ENCODE measurements at places on chromosomes 6 and 20. TPM values are rescaled to one million over a fixed set of nuclear protein-coding genes. Genes with fewer than 3 reads are reported as not detected.

CD109 gene
- 27.2 TPM for total RNA-seq

BANF2 gene
- not detected for total RNA-seq

APOM gene
- 0.43 TPM for total RNA-seq

- peak; percentile 1 for DNase-seq
Measured at GRCh38 chr6:32763421-32763820, at the start of gene HLA-DQB2. HLA-DQB2 (minus strand) TSS chr6:32763532; CDS start chr6:32763470, 62 bp downstream.

GRCh38 chr6:147603392-147604081 lies 95.0 kb downstream of the SAMD5 start:
- no peak for DNase-seq

DNA sequence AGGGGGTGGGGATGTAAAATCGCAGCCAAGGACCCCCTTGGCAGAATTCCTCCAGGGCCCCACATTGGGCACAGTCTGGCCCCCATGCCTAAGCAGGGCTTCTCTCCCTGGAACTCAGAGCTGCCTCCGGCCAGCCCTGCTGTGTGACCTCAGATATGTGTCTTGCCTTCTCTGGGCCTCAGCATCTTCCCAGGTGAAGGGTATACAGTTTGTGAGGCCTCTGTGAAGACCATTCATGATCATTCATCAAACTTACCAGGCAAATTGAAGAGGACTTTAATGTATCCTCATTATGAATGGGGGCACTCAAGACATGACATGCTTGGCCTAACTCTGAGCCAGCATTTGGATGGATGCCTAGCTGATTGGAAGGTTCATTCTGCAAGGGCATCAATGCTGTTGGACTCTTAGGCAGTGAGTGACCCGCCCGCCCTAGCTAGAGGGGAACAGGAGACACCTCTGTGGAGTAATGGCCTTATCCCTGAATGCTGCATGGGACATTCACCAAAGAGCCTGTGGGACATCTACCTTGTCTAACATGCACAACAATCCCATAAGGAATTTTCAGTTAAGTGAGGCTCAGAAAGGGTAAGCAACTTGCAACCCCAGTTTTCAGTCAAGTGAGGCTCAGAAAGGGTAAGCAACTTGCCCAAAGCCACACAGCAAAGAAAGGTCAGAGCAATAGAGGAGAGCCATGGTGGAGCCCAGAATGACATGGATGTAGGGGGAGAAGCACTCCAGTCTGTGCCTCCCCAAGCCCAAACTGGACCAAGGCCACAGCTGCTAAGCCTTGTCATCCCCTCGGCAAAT lies 535 bp downstream of the CCN5 start:
- DNase-seq, result no peak

DNA sequence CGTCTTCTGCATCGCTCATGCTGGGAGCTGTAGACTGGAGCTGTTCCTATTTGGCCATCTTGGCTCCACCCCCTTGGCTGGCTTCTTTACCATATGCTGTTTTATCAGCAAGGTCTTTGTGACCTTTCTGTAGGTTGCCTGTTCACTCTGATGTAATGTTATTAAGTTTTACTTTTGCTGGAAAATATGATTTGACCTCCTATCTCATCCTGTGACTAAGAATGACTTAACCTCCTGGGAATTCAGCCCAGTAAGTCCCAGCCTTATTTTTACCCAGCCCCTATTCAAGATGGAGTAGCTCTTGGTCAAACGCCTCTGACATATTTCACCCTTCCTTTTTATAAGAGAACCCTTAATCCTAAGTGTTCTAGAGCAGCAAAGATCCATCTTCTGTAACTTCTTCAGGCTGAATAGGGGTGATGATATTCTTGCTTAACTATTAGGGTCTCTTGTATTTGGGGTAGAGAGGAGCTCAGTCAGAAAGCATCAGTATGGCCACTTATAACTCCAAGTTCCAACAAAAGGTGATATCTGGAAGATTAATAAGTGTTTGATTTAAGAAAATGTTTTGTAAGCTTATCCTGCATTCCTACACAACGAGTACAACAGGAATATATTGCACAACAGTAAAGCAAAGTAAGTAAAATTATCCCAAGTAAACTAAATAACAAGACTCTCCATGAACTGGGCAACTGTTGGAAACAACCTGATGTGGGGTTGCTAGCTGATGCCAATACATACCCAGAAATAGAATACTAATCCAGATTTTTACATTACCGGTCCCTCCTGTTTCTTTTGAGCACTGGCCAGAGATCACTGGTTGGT lies 23.1 kb upstream of the HMGN3 start:
- peak; percentile 26 for DNase-seq

DNA sequence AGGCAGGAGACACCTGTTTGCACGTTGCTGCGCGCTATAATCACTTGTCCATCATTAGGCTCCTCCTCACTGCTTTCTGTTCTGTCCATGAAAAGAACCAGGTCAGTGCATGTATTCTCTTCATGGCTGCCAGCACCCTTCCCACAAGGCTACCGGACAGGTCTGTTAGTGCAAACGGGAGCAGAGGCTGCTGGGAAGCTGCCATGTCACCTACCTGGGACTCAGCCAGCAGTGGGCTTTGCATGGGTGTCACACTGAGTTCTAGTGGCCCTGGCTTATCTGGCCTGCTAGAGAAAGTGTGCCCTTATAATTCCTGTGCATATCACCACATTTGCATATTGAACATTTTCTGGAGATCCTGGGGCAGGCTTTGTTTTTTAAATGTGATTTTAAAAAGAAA lies 24.8 kb downstream of the LYRM2 start:
- DNase-seq, result no peak

DNA sequence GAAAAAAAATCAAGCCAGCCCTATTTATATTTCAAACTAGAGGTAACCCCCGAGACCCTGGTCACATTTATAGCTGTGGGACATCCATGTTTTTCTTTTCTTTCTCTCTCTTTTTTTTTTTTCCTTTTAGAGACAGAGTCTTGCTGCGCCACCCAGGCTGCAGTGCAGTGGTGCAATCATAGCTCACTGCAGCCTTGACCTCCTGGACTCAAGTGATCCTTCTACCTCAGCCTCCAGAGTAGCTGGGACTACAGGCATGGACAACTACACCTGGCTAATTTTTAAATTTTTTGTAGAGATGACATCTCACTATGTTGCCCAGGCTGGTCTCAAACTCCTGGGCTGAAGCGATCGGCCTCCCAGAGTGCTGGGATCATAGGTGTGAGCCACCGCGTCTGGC lies 12.1 kb downstream of the MAVS start:
- no peak for DNase-seq

GRCh38 chr20:57162362-57162652 lies 104.1 kb downstream of the BMP7 start:
- no peak for DNase-seq
